Upper lobe of left lung (tissue), 6 donors: ENCODE measurements at places on chromosomes 3 and 15. TPM values are rescaled to one million over a fixed set of nuclear protein-coding genes. Genes with fewer than 3 reads are reported as not detected.

DNA sequence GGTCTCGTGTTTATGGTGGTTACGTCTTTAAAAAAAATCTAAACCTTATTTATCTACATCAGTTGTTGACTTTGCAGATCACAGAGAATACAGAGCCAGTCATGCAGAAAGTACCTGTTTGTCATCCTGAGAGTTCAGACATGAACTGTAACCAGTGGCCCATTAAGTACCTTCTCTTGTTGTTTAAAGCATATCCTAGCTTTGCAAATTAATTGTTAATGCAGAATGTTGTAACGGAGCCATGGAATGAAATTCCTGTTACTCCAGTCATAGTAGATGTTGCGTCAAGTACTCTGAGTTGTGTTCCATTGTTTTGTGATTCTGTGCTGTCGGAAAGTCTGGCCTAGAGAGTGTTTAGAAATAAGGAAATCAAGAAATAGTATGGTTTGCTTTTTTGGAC is 205.2 kb downstream of the RBMS3 start:
- DNase-seq, result no peak

The MORC1 gene
- not detected for total RNA-seq

The FBN1 gene
- 20.3 TPM for total RNA-seq

GRCh38 chr3:26535151-26535550 is 87.4 kb upstream of the LRRC3B start:
- no peak for DNase-seq

The SI gene
- not detected for total RNA-seq

DNA sequence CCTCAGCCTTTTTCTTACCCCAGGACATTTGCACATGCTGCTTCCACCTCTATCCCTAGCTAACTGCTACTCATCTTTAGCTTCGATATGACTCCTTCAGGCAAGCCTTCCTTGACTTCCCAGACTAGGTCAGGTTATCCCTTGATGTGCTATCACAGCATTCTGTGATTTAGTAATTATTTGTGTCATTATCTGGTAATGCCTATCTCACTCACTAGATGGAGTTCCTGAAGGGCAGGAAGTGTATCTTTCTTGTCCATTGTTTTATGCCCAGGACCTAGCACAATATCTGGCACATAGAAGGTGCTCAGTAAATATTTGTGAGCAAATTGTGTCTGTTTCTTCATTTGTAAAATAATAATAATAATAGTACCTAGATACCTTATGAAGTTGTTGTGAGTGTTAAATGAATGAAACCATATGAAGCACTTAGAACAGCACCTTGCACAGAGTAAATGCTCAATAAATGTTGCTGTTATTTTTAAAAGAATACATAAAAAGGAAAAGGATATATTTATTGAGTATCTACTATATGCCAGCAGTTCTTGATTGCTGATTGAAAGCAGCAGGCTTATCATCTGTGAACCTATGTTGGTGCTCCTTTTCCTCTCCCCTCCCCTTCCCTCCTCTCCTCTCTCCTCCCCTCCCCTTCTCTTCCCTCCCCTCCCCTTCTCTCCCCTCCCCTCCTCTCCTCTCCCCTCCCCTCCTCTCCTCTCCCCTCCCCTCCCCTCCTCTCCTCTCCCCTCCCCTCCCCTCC is 31.5 kb downstream of the SQOR start:
- DNase-seq, result no peak

DNA sequence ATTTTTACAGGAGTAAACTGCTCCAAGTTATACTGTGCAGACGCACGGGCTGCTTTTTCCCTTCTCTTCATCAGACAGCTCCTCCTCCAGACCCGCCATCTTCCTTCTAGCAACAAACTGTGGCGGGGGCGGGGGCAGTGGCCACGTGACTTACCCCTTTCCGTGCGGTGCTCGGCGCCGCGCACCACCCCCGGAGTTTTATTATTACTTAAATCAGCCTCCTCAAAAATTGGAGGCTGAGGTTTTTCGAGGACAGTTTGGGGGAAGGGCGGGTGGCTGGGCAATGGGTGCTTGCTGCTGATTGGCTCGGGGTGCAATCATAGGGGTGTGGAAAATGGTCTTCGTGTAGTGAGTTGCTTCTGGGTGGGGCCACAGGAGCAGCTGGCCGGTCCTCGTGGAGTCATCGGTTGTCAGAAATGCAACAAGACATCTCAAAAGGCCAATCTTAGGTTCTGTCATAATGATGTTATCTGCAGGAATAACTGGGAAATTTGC is 77.1 kb upstream of the MFGE8 start:
- peak; percentile 60 for DNase-seq

The PRSS50 gene
- total RNA-seq, result 0.89 TPM

GRCh38 chr15:57806003-57806402 is 99.5 kb downstream of the POLR2M start:
- no peak for DNase-seq

The CTSH gene
- 1,085 TPM for total RNA-seq

DNA sequence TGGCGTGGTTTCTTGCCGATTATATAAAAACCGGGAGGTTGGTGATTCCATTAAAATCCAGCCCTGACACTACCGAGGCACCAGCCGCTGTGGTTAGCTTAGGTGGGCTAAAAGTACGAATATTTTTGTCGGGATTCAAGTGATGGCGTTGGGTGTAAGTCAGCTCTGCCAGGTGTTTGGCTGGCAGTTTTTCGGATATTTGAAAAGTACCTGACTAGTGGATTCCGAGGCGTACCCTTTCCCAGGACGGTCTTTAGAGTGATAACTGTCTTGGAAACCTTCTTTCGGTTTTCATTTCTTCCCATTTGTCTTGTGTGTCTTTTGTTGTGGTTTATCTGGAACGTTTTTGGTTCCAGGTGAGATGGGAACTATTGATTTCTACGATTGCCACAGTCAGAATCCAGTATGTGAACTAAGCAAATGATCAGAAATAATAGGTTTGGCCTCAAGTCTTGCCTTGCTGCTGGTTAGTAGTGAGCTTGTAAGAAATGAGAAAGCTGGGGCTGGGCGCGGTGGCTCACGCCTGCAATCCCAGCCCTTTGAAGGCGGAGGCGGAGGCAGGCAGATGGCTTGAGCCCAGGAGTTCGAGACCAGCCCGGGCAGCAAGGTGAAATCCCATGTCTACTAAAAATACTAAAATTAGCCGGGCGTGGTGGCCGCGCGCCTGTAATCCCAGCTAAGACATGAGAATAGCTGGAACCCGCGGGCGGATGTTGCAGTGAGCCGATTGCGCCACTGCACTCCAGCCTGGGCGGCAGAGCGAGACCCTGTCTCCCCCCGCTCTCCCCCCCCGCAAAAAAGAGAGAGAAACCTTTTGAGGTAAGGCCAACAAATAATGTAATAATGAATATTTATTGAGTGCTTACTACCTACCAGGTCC is 1.4 kb downstream of the FYTTD1 start:
- peak; percentile 82 for DNase-seq

The SEMA5B gene
- total RNA-seq, result 0.61 TPM

The OR4F15 gene
- not detected for total RNA-seq

DNA sequence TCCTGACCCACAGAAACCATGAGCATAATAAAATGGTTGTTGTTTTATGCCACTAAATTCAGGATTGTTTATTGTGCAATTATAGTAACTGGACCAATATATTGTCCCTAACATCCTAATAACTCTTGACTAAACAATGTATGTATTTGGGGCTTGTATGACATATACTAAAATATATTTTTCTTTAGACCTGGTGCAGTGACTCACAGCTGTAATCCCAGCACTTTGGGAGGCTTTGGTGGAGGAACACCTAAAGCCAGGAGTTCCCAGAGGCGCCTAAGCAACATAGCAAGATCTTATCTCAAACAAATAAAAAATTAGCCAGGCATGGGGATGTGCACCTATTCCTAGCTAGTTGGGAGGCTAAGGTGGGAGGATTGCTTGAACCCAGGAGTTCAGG is 180.4 kb downstream of the SUCNR1 start:
- no peak for DNase-seq

DNA sequence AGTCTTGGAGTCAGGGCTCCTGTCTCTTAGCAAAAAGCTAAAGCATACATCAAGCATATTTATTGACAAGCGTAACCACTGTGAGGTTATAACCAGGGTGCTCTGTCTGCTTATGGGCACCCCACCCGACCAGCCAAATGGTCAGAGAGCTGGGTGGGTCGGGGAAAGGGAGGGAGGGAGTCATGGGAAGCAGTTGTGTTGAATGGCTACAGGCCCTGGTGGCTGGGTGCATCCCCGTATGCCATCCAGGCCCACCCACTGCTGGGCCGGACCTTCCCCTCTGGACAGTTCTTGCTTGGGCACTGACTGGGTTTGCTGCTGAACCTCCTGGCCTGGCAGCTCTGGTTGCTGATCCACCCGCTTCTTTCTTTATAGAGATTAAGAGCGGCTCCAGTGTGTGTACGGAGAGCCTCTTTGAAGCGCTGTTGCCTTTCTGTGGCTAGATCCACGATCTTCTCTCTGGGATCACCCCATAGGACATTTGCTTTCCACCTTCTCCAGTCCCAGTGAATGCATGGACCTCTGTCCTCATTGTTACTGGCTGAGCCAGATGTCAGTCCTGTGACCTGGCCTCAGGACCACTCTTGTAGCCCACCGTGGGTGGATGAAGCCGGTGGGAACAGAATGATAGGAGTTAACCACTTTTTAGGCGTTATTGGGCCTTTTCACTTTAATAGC is 59.6 kb downstream of the SMAD3 start:
- DNase-seq, result no peak
